ENCODE measurements at places on chromosomes 12 and 14.
A peak's percentile ranks its signal among the peaks of the same experiment; 100 is the strongest.

GRCh38 chr12:38905480-38906351, at the start of gene CPNE8:
CPNE8 (minus strand) TSS chr12:38905591; CDS start chr12:38905534, 57 bp downstream.
- peak; percentile 30 for DNase-seq

DNA sequence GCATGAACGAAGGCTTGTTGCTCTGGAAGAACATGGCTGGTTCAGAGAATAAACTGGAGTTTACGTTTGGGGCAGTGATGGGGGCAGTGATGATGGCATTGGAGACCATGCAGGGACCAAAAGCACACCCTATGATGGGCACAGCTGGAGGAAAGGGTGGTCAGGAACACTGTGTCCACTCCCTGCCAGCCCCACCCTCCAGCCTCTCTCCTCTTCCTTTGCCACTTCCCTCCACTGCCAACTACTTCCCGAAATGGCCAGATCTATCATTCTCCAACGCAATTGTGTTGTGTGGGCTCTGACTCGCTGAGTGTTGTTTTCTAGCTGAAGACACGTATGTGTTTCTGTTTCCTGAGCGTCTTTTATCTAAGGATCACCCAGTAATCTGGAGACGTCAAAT, 39.3 kb upstream of the GSG1 start:
- DNase-seq = no peak

DNA sequence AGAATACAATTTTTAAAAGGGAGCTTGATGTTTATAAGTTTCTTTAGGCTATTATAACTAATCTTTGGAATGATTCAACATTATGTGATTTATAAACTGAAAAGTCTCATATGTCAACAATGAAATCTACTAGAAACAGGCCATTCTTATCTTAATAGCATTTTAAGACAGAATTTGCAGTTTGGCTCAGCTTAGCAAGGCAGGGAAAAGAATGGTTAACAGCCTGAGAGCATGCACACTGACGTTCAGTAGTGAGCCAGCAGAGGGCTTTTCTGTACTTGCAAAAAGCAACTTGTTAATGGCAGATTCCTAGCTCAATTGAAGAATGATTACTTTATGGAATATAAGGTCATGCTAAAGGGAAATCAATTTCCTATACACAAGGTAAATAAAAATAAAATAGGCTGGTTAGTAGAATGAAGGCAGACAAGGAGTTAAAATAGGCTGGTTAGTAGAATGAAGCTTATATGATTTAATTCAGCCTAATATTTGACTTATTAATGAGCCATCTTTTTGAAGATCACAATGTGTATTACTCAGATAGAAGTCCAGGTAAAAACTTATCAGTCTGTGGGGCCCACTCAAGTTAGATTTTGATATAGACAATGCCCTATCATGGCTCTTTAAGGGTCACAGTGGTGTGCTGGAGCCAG, 95.9 kb downstream of the OTOGL start:
- DNase-seq = peak; percentile 25

GRCh38 chr12:16417058-16417457, 69.6 kb downstream of the MGST1 start:
- no peak for DNase-seq

- DNase-seq = no peak
Observed at GRCh38 chr12:116538682-116539305, 20.4 kb upstream of the MAP1LC3B2 start.

DNA sequence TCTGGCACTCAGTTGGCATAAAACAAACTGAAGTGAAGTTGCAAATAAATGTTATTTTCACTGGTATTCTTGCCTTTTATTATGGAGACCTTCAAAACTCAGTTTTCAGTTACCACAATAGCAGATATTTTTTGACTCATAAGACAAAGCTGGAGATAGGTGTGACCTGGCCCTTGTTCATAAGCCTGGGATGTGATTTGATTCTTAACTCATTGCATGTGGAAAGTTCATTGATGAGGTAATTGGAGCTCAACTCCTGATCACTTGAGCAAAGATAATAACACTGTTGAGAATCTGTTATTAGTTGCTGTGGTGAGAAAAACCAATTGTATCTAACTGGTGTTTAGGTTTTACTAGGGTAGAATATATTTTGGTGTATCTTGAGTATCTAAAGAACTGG, 105.1 kb downstream of the AEBP2 start:
- DNase-seq = no peak

GRCh38 chr14:72906316-72906715, 12.4 kb upstream of the DPF3 start:
- no peak for DNase-seq

- peak; percentile 97 for DNase-seq
Observed at GRCh38 chr12:47832263-47832933, 12.7 kb upstream of the HDAC7 start.

- DNase-seq = no peak
Observed at GRCh38 chr14:99001241-99001640, 270.8 kb downstream of the BCL11B start.

- DNase-seq = no peak
Observed at GRCh38 chr14:31300296-31300695, 92.7 kb upstream of the HECTD1 start.

- no peak for DNase-seq
Observed at GRCh38 chr14:81268016-81268416, 47.3 kb upstream of the GTF2A1 start.

DNA sequence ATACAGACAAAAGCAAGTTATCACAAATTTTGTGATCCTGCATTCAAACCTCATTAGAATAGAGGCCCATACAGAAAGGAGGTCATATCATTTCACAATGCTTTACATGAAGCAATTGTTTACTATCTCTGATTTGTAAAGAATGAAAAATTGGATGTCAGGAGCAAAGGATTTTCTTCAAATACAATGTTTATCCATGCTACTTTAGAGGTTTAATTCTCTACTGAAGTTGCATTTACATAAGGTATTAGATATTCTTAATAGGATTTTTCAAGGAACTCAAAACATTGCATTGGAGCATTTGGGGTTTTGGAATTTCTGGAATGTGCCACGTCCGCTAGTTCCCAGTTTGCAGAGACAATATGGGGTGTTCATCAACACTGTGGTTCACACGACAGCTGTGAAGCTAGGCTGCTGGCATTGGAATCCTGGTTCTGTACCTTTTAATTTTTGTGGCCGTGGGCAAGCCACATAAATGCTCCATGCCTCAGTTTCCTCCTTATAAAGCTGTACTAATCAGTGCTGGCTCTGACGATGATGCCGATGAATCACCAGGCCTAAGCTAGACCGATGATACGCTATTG, 174.8 kb downstream of the APAF1 start:
- DNase-seq = no peak

DNA sequence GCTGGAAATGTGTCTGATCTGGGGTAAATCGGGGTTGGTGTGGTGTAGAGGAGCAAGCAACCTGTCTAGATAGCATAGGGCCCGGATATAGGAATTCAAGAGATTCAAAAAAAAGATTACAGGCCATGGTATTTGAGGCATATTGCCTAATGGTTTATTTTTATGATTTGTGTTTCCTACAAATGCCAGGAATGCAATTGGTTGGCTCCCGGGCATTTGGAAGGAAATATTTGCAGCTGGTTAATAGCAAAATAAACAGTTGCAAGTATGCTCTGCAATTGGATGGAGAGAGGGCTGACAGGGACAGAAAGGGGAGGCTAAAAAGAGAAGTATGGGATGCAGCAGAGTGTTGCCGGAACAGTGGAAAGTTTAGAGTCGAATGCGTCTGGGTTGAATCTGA, 315.6 kb upstream of the ATP2B1 start:
- no peak for DNase-seq

GRCh38 chr12:26938701-26939062, 412 bp downstream of the FGFR1OP2 start:
- DNase-seq = peak; percentile 45

DNA sequence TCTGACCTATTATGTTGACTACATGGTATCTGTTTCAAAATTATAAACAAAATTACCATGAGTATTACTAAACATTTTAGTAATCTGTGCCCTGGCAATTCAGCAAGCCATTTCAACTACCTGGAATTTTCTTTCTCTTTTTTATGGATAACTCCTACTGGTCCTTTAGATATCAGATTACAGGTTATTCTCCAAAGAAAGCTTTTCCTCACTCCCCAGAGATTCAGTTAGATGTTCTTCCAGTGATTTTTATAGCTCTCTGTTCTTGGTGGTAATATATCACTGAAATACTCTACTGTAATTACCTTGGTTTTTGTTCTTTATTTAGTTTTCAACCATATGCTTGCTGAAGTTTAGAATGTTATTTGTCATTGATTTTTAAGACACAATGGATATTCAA, 930.2 kb upstream of the FOXG1 start:
- no peak for DNase-seq

GRCh38 chr14:64074961-64075612, 219.1 kb downstream of the ESR2 start:
- no peak for DNase-seq

DNA sequence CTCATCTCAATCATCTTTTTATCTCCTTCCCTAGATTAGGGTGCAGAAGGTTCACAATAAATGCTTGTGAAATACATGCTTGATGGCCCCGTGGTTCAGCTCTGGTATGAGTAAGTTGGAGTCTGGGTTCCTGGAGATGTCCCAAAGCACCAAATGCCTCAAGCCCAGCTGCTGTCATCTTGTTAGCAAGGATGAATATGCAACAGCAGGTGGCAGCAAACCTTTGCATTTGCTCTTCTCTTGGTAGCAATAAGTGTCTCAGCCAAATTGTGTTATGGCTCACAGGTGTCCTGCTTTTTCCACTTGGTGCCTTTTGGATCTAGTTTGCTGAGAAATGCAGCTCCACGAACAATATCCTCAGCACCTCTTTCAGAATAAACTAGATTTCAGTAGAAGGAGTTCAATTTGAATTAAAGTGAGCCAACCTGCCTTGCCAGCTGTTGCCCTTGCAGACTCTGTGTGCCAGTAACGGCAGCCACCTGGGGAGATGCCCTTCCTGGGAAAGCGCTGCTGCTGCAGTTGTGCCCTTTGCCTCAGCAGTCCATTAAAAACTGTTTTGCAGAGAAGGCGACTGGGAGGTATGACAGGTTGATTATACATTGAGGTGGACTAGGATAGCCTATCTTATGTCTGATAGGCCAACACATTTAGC, 417.3 kb downstream of the SNAPC1 start:
- peak; percentile 64 for DNase-seq

DNA sequence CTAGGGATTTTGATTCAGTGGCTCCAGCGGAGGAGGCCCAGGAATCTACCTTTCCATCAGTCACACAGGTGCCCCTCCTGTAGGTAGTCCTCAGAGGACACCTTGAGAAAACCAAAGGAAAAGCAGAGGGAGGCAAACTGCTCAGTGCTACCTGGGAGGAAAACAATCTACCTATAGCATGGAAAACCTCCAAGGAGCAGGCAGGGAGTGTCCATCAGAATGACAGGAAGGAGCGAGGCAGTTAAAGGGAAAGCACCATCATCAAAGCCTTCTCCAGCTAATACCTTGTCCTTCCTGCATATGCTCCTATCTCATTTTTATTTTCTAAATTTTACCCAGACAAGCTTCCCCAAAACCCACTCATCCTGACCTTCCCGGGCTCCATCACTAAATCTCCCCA, 25.4 kb downstream of the DPF3 start:
- DNase-seq = no peak

DNA sequence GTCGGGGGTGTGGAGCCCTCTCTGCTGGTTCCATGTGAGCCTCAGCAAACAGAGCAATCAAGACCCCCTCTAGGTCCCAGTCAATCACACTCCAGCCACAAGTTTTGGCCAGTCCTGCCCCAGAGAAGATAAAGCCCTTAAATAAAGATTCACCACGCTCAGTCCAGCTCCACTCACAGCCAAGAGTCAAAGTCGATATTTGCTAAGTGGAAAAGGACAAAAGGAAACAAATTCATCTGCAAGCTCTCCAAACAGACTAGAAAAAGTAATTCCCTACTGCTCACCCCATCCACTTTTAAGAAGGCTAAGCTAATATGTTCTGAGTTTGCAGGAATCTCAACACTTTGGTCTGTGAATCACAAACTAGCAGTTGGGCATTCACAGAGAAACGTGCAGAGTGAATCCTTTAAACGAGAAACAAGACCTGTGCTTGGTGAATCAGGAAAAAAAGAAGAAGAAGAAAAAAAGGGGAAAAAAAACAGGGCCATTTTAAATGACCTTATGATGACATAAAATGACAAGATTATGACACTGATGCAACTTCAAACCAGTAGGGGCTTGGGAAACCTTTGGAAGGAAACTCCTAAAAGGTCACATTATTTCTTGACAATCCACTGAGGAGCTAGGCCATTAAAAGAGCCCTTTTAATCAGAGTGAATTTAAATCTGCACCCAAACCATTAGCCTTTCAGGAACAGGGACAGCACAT, 41.8 kb upstream of the FOXN3 start:
- no peak for DNase-seq

DNA sequence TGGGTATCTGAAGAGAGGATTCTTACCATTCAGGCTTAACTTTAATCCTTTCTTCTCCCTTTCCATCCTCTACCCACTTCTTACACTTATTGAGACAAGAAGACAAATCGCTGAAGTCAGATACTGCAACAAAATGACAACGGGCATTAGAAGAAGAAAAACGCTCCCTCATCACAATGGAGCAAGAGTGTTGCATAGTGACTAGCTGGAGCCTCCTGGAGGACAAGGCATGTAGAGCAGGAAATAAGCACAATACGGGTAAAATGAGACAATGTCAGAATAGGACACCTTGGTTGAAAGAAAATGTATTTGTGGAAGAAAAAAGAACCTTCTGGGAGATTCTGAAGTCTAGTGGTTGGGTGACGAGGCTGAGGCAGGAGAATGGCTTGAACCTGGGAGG, 501.0 kb downstream of the RERGL start:
- no peak for DNase-seq

DNA sequence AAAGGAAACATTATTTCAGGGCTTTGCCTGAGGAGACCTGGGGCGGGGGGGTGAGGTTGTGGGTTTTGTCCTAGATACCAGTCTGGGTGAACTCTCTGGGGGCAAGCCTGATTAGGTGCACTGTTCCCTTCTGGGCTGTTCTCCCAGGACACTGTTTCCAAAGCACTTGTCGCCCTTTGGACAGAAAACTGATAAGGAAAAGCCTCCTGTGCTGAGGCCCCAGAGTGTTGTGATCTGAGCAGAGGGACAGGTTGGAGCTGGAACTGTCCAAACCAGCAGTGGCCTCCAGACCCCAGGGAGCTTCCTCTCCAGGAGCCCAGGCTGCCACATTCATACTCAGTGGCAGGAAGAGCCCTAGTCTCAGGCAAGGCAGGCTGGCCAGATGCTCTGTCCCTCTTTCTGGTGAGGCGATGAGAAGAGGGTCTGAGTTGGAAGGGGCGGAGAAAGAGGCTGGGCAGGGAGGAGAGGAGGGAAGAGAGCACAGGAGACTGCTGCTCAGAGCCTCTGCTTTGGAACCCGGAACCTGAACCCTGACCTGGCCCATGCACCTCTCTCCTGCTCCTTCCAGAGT, 1.9 kb downstream of the GALNT16 start:
- DNase-seq = no peak

- no peak for DNase-seq
Observed at GRCh38 chr12:103936679-103937078, 6.5 kb downstream of the HSP90B1 start.

Data from activated CD8-positive, alpha-beta T cell treated with anti-CD3 and anti-CD28 coated beads for 36 hours (primary cell).